ENCODE measurements at places on chromosomes 6 and 20.

DNA sequence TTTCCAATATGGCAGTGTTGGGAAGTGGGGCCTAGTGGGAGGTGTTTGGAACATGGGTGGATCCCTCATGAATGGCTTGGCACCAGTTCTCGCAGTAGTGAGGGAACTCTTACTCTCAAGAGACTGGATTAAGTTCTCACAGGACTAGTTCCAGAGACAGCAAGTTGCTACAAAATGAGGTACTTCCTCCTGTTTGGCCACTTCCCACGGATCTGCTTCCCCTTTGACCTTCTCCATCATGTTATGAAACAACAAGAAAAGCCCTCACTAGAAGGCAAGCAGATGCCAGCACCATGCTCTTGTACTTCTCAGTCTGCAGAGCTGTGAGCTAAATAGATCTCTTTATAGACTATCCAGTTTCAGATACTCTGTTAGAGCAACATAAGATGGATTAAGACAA, 3.1 kb downstream of the RSPH3 start:
- DNase-seq: no peak

DNA sequence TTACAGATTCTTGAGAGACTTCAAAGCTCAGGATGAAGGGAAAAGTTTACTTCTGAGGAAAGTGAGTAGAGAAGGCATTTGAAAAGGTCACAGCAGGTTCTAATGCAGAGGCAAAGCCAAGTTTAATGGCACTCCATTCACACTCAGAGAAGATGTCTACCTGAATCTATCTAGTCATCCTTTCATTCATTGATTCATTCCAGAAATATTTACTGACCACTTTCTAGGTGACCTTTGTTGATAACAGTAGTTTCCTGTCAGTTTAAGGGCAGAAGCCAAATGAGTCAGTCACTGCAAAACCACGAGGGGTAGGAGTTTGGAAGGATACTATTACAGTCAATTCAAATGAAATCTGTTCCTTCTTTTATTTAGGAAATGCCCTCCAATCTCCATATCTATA, 30.8 kb downstream of the FBXO5 start:
- peak; percentile 55 for DNase-seq

DNA sequence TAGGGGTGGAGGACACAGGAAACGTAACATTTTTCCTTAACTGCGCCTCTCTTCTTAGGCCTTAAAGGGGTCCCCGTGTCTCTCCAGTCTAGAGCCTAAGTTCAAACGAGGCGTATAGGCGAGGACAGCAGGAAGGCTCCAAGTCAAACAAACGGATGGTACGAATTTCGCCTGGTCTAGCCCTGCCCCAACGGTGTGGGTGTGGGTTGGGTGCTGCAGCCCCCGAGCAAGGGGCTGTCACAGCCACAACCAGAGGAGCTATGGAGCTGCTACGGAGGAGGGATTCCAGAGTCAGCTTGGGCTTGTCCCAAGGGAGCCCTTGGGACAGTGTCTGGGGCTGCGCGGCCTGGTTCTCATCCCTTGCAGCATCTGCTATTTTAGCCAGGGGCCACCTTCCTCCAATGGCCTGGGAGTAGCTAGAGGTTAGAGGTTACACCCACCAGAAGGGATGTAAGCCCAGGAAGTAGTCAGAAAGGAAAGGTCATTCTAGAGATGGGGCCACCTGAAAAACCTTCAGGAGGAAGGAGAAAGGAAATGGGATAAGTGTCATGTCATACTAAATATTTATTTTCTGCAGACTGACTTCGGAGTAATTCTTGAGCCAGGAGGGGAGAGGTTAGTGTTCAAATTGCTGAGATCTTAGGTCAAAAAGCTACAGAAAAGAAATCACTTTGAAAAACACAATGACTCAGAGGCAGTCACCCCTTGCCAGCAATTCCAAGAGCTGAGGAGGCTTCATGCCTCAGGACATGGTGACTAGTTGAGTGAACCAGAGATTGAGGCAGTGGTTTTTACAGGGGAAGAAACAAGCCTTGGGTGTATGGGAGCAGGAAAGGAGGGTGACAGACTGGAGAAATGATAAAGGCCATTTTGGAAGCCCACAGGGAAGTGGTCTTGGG, 21.7 kb downstream of the VPS52 start:
- peak; percentile 87 for DNase-seq

GRCh38 chr6:32982702-32983492, 14.5 kb downstream of the BRD2 start:
- no peak for DNase-seq

- DNase-seq: no peak
Observed at GRCh38 chr6:17628873-17629272, 28.8 kb downstream of the FAM8A1 start.

GRCh38 chr20:62155428-62156253, 12.1 kb downstream of the SS18L1 start:
- DNase-seq: no peak

GRCh38 chr6:1135726-1136414, 176.0 kb upstream of the FOXQ1 start:
- no peak for DNase-seq

- DNase-seq: no peak
Observed at GRCh38 chr6:170083236-170084051, 207.4 kb downstream of the DLL1 start.

GRCh38 chr20:58243653-58244410, 15.4 kb upstream of the ANKRD60 start:
- DNase-seq: no peak

DNA sequence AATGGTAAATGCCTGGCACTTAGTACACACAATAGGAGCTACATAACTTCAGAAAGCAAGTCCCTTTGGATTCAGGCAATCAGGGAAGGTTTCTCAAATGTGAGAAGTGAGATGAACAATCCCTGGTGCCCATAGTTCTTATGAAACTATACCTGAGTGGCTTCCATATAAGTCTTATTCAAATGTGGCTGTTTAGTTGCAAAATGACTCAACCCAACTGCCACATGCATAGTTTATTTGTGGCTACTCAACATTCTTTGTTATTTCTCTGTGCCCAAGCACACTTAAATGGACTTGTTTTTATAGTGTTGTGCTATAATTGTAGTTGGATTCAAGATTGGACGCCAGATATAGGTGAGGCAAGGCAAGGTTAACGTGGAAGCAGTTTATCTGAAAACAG, 93.7 kb upstream of the ATXN1 start:
- DNase-seq: no peak

DNA sequence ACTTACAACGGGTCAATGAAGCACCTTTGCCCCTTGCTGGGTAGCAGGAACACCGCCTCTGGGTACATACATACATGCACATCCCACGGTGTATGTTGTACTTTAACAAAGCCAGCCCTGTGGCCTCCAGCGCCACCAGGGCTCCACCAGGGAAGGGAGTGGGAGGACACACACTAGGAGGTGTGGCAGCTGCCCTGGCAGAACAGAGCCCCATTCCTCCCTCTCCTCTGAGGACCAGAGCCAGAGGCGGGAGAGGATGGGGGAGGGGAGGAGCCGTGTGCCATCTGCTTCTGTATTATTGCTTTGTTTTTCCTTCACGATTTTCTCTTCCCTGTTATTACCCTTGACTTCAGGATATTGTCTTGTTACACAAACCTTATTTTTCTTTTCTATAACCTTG, 105.8 kb upstream of the TRAF3IP2 start:
- DNase-seq: no peak

DNA sequence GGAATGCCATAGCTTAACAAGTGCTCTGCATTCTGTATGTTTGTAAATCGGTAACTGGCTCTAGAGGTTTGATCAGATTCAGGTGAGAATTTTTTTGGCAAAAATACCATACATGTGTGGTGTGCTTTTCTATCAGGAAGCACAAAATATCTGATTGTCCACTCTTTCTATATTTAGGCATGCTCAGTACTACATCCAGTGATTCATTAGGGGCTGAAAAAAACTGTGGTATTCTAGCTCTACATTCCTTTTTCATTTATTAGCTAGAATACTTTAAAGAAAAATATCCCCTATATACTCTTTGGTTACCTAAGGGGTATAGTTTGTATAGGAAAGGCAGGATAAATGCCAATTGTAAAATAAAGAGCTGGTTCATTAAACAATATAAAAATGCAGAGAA, 10.6 kb upstream of the ELOVL2 start:
- DNase-seq: peak; percentile 29

GRCh38 chr6:136524339-136524935, 25.8 kb downstream of the MAP7 start:
- no peak for DNase-seq

- DNase-seq: peak; percentile 58
Observed at GRCh38 chr20:59751075-59751711, 146.9 kb downstream of the PHACTR3 start.

DNA sequence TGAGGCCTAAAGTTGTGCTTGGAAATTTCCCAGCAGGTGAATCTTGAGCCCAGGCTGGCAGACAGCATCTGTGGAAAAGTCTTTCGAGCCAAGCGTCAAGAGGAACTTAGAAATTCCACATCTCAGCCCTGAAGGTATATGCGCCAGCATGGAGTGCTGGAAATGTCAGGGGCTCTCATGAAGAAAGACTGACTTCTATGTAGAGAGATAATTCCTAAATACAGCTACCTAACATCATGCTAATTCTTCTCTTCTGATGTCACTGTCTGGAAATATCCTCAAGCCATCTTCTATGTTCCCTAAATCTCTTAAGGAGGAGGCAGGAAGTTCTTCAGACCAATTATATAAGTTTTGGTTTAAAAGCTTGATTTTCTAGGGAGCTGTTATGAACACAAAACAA, 492.4 kb upstream of the MARCKS start:
- DNase-seq: peak; percentile 79

- no peak for DNase-seq
Observed at GRCh38 chr6:100768816-100769351, 112.2 kb downstream of the ASCC3 start.
